HTR-8/SVneo (cell line): ENCODE measurements at places on chromosomes 2 and 18.

DNA sequence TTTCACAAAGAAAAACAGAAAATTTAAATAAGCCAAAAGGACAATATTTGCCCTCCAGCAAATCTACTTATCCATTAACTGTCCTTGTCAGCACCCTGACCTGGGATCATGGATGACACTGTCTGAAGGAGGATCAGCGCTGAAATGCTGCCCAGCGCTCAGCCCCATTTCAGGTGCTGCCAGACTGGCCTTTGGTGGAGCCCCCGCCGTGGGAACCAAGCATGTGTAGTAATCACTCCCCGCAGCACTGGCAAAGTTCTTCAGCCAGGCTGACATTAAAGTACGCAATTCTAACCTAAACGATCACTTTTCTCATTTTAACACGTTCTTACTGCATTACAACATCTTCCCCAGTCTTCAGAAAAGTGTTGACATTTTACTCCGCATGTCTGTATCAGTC is 108.6 kb upstream of the GPC1 start:
- no peak for DNase-seq

DNA sequence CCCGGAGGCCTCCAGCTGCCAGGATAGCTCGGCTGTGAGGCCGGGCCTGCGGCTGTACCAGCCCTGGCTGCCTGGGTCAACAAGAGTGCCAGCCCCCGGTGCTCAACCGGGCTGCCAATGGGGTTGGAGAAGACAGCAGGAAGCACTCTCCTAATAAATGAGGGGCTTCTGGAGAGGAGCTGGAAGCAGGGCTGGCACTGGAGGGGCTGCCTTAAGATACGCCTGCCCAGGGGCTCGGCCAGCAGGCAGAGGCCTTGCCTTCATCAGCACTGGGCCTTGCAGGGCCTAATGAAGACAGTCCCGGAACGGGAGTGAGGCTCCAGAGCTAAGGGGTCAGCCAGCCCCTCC is 73.6 kb downstream of the TEX51 start:
- DNase-seq = no peak

DNA sequence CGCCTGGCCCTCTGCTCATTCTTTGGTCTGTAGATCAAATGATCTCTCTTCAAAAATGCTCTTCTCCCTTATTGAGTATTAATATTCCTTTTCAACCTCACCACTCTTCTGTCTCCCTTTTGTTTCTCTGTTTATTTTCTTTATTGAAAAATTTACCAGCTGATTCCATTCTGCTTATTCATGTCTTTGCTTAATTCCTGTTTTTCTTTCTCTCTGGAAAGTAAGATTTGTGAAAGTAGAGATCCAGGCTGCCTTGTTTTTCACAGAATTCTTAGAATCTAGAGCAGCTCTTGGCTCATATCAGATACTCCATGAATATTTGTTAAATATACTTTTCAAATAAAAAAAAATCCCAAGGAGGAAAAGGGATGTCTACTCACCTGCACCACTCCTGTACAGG is 157.0 kb downstream of the DOCK10 start:
- DNase-seq = no peak

GRCh38 chr2:186572705-186573104 is 17.2 kb upstream of the ITGAV start:
- DNase-seq = no peak

- no peak for DNase-seq
Observed at GRCh38 chr2:85606116-85606455, 3.6 kb upstream of the TMEM150A start.

DNA sequence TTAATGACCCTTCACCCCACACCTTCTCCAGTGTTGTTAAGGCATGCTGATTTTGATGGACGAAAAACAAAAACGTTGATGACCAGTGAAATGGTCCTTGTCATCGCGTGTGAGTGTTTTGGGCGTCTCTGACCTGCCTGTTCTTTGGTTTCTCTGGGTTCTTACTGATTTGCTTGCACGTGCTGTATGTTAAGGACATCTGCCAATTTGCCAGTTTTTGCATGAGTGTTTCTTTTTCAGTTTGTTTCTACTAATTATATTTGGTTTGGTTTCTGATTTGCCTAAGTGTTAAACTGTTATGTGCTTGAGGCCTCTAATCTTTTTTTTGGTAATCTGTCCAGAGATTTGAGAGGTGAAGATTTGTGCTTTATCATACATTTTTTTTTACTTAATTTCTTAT is 14.6 kb downstream of the TRAF3IP1 start:
- DNase-seq = no peak

GRCh38 chr2:54103454-54104314 is 11.7 kb upstream of the ACYP2 start:
- peak; percentile 73 for DNase-seq

DNA sequence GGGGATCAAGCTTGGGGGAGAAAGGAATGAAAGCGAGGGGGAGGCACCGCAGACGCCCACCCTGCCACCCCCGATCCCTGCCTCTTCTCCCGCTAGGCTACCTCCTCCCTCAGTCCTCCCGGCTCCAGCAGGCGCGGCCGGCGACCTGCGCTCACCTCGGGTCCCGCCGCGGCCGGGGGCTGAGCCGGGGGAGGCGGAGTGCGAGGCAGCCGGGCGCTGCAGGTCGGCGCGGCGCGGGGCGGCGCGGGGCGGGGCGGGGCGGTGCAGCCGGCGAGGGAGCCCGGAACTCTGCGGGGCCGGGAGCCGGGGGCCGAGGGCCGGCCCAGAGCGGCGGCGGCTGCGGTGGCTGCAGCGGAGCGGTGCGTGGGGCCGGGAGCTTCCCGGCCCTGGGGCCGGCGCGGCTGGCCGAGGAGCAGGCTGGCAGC is 477 bp downstream of the ACVR1 start:
- DNase-seq = peak; percentile 21
